ENCODE measurements at places on chromosomes 6 and 20.

- no peak for DNase-seq
Measured at GRCh38 chr6:72720464-72720863, 98.6 kb downstream of the KCNQ5 start.

- DNase-seq, result no peak
Measured at GRCh38 chr20:55880361-55880760, 125.0 kb downstream of the CBLN4 start.

DNA sequence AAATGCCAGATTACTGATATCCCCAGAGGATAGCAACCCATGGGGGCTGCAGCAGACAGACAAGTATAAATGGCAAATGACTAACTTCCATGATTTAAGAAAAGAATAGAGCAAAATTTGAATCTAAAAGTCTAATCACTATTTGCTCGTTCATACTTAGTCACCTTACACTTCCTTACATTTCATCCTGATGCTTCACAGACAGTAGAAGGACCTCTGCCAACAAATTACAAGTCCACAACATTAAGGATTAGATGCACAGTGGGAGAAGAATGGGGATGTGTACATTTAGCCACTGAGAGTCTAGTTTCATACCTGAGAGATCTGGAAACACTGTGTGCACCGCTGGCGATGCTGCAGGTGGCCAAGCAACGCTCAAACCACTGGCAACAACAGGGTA lies 72.4 kb downstream of the FYN start:
- DNase-seq, result no peak

- no peak for DNase-seq
Measured at GRCh38 chr6:154824076-154824475, 90.9 kb downstream of the SCAF8 start.

DNA sequence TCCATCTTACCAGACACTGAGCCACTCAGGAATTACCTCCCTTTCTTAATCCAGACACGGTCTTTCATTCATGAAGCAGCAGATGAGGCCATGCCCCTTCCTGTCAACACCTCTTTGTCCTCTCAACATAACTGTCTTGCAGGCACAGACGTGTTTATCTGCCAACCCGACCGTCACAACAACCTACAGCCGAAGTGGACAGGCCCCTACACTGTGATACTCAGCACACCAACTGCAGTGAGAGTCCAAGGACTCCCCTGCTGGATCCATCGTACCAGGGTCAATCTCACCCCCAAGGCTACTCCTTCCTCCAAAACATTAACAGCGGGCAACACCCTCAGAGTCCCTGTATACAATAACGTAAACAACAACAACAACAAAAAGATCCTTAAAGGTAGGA lies 30.6 kb upstream of the ULBP3 start:
- no peak for DNase-seq

- no peak for DNase-seq
Measured at GRCh38 chr6:108116546-108117426, 42.2 kb upstream of the OSTM1 start.

DNA sequence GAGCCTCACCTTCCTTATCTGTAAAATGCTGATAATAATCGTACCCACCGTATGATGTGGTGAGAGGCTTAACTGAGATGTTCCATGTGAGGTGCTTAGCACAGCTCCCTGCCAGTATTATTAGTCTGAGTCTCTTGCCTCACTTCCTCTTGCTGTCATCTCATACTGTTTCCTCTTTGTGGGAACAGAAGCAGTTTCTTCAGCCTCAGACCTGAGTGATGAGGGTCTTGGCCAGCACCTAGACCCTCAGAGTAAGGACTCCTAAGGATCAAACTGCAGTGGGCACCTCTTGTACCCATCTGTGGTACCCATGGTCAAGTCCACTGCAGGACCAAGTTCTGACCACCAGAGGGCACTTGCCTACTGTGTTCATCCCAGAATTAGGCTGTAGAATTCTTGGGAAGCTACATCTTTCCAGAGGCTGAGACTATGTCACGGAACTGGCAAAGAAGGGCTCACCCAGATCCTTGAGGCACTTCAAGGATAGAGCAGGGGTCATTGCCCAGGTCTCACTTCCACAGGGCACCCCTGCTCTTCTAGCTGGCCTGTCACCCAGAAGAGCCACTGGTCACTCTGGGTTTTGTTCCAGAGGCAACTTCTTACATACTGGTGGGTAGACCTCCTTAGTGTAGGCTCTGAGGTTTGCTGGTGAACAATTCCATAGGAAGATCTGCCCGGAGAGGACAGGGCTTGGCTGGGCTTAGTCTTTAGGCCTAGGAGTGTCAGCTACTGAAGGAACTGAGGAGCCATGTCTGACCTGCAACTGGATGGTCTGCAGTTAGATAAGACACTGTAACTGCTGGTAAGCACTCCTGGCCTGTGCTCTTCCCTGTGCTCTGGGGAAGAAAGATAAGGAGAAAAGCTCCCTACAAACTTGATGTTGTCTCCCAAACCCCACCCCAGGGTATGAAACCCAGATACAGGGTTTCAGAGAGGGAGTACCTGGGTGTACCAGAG lies 20.6 kb upstream of the SGK2 start:
- peak; percentile 22 for DNase-seq

Measured in stimulated activated CD8-positive, alpha-beta memory T cell treated with anti-CD3 and anti-CD28 coated beads, Interleukin-7, amount 100 ng/mL, for 4 hours (primary cell).